ENCODE measurements at places on chromosomes 1 and 21.

- DNase-seq, result no peak
These were observed 94.0 kb downstream of the HMGB4 start for GRCh38 chr1:33957854-33958253.

- no peak for DNase-seq
These were observed 147.9 kb downstream of the MAGI3 start for GRCh38 chr1:113538225-113538624.

DNA sequence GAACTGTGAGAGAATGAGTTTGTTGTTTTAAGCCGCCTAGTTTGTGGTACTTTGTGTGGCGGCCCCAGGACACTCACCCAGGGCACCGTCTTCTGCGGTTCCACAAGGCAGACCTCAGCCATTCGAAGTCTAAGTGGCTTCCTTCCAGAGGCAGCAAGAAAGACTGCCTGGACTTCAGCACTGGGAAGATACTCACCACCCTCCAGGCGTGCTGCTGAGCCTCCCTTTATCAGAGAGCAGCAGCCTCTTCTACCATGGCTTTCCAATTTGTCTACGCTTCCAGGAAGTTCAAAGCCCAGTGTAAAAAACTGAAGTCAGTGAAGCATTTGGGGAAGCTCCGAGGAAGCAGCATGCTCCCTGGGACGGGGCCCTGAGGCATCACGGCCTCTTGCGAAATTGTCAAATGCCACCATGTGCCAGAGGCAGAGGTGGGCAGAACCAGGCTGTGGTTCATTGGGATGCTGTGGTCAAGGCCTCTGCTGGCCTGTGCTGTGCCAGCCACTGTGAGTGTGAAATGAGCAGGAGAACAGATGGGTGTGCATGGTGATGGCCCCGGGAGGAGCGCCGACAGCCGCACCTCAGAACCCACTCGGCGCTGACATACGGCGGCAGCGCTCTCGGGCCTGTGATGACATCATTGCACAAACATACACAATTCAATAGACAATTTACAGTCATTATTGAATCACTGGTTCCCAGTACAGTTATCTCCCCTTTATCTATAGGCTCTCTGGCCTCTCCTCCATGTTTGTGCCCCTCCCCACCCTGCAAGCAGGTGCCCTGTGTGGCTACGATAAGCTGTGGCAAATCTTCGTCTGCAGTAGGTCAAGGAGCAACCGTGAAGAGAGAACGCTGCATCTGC, 110.4 kb downstream of the PDE9A start:
- no peak for DNase-seq

DNA sequence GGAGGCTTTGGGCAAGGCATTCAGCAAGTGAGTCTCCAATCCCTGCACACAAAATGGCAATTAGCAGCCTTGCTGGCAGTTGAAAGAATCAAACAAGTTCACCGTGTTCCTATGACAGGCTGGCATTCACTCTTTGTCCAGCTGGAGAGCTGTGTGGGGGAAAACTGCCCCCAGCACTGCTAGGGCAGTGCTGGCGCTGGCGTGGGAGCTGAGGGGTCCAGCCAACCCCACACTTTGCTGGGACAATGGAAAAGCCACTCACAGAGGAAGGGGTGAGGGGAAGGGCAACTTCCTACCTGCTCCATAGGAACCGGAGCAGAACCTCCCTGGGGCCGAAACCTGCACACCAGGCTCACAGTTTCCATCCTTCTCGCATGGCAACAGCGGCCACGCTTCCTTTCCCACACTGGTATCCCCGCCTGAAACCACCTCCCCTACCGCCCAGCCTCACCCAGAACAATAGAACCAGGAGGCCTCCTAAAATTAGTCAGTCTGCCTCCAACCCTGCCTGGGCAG, 26.7 kb upstream of the KCNN3 start:
- DNase-seq, result no peak

- DNase-seq, result no peak
These were observed 32.5 kb downstream of the SLC22A15 start for GRCh38 chr1:116008656-116009390.

Data from HCEC 1CT (cell line).